Lung microvascular endothelial cell (primary cell): ENCODE measurements at places on chromosomes 2 and 18. TPM values are rescaled to one million over a fixed set of nuclear protein-coding genes. Genes with fewer than 3 reads are reported as not detected.
A peak's percentile ranks its signal among the peaks of the same experiment; 100 is the strongest.

- DNase-seq = no peak
These were observed 50.0 kb downstream of the TRABD2A start for GRCh38 chr2:84830758-84831500.

GRCh38 chr2:24768013-24768412 lies 25.2 kb downstream of the PTRHD1 start:
- DNase-seq = no peak

GRCh38 chr2:23594460-23594825 lies 209.5 kb downstream of the KLHL29 start:
- DNase-seq = no peak

- DNase-seq = peak; percentile 60
These were observed 132.7 kb downstream of the SCG2 start for GRCh38 chr2:223469270-223470046.

DNA sequence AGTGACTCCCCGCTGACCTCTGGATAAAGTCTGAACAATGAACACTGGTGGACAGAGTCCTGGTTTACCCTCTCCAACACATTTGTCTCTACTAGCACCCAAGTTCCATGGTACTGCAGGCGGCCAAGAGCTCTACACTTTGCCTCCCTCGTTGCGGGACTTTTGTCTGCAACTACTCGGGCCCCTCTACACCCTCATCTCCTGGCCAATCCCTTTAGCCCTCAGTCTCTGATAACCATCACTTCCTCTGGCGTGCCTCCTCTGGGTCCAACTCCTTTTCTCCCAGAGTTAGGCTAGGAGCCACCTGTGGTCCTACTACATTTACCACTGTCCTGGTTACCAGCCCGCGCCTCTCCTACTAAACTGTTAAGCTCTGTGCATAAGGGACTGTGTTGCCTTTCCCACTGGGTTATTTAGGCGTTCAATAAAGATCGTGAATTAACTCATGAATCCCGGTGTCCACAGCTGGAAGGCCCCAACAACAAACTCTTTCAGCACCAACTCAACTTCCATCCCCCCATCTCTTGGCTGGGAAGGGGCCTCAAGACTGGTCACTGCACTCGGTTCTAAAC lies 757 bp downstream of the HDHD2 start:
- no peak for DNase-seq

DNA sequence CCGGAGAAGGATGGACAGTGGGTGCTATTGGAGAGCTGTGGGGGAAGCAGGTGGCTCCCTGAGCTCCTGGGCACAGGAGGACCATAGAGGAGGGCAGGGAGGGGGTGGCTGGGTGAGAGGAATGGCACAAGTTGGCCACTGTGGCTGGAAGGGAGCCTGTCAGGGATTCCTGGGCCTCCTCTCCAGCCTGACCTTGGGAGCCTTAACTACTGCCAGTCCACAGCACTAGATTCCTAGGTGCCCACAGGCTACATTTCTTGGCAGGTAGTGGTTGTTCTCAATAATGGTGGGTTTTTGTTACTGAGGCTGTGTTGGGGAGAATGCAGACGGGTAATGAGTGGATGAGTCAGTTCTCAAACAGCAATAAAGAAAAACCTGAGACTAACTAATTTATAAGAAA lies 26.0 kb downstream of the EFHD1 start:
- DNase-seq = no peak

DNA sequence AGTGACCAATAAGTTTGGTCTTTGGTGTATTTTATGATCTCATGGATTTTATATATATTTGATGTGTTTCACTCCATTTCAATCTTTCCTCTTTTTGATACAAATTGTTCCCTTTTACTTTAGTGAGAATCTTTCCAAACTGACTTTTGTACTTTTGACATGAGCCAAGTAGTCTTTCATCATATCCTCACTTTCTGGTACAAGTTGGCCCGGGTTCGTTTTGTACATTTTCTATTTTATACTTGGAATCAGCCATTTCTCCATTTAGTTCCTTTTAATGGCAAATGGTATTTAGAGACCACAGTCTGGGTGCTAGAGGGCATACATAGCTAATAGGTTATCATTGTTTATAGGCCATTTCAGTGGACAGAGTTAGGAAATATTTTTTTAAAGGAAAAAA lies 147.9 kb upstream of the MYO3B start:
- no peak for DNase-seq

- DNase-seq = no peak
These were observed 959 bp downstream of the MAB21L4 start for GRCh38 chr2:240894836-240895558.

GRCh38 chr2:37039580-37039979 lies 44.6 kb downstream of the HEATR5B start:
- no peak for DNase-seq

DNA sequence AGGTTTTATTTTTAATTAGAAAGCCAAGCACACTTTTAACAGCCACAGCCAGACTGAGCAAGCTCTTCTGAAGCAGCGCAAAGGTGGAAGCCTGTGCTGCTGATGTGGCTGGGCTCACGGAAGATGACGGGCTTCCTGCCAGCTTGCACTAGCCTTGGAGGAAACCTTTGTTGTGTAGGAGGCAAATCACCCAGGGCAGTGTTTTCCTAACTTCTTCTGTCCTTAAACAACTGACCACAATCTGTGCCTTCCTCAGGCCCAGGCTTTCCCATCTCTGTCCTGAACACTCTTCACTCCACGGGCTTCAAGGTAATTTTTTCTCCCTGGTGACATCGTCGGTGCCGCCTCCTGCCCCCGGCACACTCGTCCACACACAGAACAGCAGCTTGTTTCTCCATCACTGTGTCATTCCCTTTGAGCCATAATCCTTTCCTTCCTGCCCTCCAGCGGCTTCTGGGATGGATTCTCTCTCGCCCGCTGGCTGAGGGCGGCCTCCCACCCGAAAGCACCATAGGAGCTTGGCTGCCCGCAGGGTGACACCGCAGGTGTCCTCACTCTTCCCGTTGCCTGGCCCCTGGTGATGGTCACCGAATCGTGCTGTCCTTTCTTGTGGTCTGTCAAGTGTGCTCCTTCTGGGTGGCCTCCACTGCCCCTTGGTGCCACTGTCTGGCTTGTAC lies 31.1 kb upstream of the INHBB start:
- no peak for DNase-seq

GRCh38 chr2:162968306-162968705 lies 129.7 kb upstream of the KCNH7 start:
- no peak for DNase-seq

DNA sequence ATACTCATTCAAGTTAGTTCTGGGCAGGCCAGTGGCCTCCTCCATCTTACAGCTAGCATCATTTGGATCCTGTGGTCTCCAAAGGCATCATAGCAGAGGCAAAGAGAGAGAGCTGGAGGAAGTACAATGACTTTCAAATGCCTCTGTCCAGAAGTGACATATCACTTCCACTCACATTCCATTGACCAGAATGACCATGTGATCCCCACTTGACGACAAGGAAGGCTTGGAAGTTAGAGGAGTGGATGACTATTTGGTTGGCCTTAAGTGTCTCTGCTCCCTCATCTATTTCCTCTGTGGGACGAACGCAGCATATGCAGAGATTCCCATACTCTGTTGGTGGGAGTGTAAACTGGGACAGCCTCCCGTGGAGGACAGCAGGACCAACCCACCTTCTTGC lies 27.8 kb upstream of the MLPH start:
- no peak for DNase-seq

DNA sequence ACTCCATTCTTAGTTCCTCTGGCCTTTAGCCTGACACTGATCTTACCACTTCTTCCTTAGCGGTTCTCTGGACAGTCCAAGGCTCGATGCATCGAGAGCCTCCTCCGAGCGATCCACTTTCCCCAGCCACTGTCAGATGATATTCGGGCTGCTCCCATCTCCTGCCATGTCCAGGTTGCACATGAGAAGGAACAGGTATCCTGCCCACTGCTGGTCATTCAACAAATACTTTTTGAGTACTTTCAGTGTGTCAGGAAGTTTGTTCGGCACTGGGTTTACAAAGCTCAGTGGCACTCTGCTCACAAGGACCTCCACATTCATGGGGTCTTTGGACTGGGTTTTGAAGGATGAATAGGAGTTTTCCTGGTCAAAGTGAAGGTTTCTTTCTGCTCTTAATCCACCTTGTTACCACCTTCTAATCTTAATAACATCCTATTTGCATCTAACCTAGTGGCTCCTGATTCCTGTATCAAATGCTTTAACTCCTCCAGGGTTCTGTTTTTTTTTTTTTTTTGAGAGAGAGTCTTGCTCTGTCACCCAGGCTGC lies 25.8 kb downstream of the GCKR start:
- DNase-seq = no peak

GRCh38 chr2:172408143-172408766 lies 19.1 kb upstream of the ITGA6 start:
- peak; percentile 11 for DNase-seq

CNRIP1 gene
- total RNA-seq = 36.9 and 39.9 TPM in 2 replicates

AMER3 gene
- total RNA-seq = not detected in 2 replicates

KCNE4 gene
- total RNA-seq = under 0.01 TPM in 2 replicates

MRO gene
- total RNA-seq = not detected in 2 replicates
